Stimulated activated CD4-positive, alpha-beta T cell treated with anti-CD3 and anti-CD28 coated beads, Interleukin-2, amount 100 ng/mL, for 48 hours (primary cell): ENCODE measurements at places on chromosomes 5 and 9.

GRCh38 chr5:16456103-16456832 lies 9.3 kb downstream of the ZNF622 start:
- DNase-seq = no peak

DNA sequence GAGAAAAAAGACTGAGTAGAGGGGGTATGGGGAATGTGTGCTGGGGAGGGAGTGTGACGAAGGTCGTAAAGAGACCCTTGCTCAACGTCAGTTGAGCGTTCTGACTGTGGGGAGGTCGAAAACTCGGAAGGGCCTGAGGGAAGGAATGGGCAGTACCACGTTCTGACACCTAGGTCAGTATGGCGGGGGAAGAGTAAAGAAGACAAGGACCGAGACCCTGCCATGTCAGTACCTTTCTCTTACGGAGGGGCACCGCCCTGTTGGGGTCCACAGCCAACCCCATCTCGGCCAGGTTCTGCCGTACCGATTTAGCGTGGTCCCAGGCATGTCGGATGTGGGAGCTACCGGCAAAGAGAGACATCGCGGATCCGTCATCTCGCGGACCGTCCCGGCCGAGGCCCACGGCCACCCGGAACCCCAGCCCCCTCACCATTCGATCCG lies 375 bp downstream of the NOP16 start:
- DNase-seq = no peak

DNA sequence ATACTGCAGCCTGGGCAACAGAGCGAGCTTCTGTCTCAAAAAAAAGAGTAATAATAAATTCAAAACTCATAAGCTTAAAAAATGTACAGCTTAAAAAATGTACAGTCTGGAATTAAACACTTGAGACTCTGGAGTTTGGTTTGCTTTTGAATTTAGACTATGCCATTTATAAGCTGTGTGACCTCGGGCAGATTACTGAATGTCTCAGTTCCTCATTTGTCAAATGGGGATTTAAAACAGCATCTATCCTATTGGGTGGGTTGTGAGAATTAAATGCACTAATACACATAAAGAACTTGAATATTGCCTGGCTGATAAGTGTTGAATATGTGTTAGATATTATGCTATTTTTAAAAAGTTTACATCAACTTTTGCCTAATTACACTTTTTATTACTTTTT lies 98.4 kb downstream of the SCAMP1 start:
- no peak for DNase-seq

- no peak for DNase-seq
These were observed 199.3 kb upstream of the CDH6 start for GRCh38 chr5:30994176-30994575.

GRCh38 chr5:78888580-78889368 lies 96.3 kb downstream of the ARSB start:
- no peak for DNase-seq

GRCh38 chr9:33510262-33511183 lies 13.5 kb upstream of the ANKRD18B start:
- DNase-seq = no peak

GRCh38 chr9:35743452-35743851 lies 5.6 kb downstream of the GBA2 start:
- DNase-seq = no peak

- DNase-seq = peak; percentile 11
These were observed 41.3 kb upstream of the S1PR3 start for GRCh38 chr9:88949961-88950340.
